Naive thymus-derived CD8-positive, alpha-beta T cell (primary cell): ENCODE measurements at places on chromosomes 6 and 20.

DNA sequence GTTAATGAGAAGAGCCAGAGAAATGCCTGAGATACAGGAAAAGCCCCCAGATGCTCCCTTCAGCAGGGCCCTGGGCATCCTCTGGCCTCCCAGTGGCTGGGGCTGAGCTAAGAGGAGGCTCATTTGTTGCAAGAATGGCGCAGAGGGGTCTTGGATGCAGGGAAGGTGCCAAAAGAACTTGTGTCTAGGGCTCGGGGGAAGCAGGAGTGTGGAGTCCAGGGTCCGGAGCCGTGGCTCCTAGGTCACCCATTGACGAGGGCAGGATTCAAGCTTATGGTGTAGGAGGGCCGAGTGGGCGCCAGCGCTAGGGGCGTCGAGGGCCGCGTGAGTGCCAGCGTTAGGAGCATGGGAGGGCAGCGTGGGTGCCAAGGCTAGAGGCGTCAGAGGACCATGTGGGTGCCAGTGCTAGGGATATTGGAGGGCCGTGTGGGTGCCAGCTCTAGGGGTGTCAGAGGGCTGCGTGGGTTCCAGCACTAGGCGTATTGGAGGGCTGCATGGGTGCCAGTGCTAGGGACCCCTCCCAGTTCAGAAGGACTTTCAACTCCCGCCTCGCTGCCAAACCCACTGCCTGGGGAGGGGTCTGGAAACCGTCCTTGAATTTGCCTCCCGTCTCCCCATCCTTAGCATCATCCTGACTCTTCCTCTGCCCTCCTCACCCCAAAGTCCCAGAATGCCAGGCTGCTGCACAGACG, 250.5 kb upstream of the AFDN start:
- no peaks in the 10 kb centered on the region for H3K36me3 ChIP-seq
- no peak overlapping the region for H3K4me3 ChIP-seq
- no peaks in the 10 kb centered on the region for H3K4me1 ChIP-seq
- H3K27me3 ChIP-seq = peaks cover 48% of the 10 kb centered on the region

GRCh38 chr6:35359744-35360348, 17.5 kb downstream of the PPARD start:
- H3K27ac ChIP-seq = peak overlapping the region; percentile 47
- DNase-seq = no peak
- H3K4me1 ChIP-seq = peaks cover 70% of the 10 kb centered on the region
- H3K27me3 ChIP-seq = no peaks in the 10 kb centered on the region
- peaks cover 71% of the 10 kb centered on the region for H3K36me3 ChIP-seq
- H3K4me3 ChIP-seq = no peak overlapping the region

GRCh38 chr6:11830520-11830919, 51.9 kb upstream of the ADTRP start:
- H3K27ac ChIP-seq = no peak overlapping the region
- no peak for DNase-seq
- no peaks in the 10 kb centered on the region for H3K36me3 ChIP-seq
- no peaks in the 10 kb centered on the region for H3K4me1 ChIP-seq
- H3K27me3 ChIP-seq = peaks cover 3% of the 10 kb centered on the region

DNA sequence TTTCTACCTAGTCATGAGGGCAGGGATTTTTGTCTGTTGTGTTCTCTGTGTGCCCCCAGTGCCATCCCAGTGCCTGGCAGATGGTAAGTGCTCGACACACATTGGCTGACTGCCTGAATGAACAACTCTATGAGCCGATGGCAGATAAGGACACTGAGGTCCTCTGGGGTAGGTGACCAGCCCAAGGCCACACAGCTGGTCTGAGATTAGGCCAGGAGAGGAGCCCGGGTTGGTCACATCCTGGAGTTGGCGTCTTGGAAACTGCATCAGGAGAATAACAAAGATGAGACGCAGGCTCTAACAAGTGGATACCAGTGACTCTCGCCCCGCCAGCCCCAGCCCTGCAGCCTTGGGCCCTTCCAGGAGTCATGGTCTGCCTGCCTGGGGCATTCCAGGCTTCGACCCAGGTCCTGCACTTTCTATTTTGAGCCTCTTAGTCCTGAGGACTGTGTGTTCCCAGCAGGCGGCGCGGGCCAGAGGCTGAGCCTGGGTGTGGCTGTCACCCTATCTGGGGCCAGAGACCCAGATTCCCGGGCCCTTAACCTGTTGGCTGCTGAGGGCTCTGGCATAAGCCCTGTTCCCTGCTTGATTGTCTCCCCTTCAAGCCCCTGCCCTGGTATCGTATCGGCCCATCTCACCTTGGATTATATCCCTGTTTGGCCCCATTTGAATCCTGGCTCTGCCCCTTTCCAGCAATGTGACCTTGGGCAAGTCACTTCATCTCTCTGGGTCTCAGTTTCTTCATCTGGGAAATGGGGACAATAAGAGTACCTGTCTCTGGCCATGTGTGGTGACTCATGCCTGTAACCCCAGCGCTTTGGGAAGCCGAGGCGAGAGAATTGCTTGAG, 88.3 kb downstream of the CEBPB start:
- no peak overlapping the region for H3K4me3 ChIP-seq
- H3K27me3 ChIP-seq = peaks cover 18% of the 10 kb centered on the region
- no peaks in the 10 kb centered on the region for H3K36me3 ChIP-seq

DNA sequence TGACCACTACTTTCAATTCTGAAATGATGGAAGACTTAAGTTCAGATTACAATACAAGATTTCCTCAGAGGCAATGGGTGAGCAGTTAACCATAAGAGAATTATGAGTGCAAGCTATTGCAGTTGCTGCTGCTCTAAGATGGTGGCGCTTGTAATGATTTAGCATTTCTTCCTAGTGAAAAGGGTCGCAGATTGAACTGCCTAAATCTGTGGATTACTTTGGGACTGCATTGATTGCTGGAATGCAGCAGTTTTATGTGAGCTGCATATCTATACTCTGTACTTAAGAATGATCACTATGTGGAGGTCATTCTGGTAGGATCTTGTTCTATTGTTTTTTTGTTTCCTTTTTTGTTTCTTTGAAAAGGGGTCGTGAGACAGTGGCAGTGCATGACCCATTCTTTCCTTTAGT, 5.3 kb downstream of the SCAF8 start:
- no peaks in the 10 kb centered on the region for H3K27me3 ChIP-seq
- DNase-seq = no peak
- peak overlapping the region; percentile 6 for H3K4me3 ChIP-seq
- no peak overlapping the region for H3K27ac ChIP-seq
- peaks cover 91% of the 10 kb centered on the region for H3K4me1 ChIP-seq

- no peaks in the 10 kb centered on the region for H3K27me3 ChIP-seq
- DNase-seq = no peak
- peaks cover 53% of the 10 kb centered on the region for H3K4me1 ChIP-seq
- no peak overlapping the region for H3K4me3 ChIP-seq
- H3K27ac ChIP-seq = no peak overlapping the region
Measured at GRCh38 chr6:44980841-44981240, 347.3 kb upstream of the RUNX2 start.

- H3K36me3 ChIP-seq = peaks cover 67% of the 10 kb centered on the region
- DNase-seq = no peak
- no peaks in the 10 kb centered on the region for H3K27me3 ChIP-seq
- H3K4me3 ChIP-seq = no peak overlapping the region
- H3K27ac ChIP-seq = no peak overlapping the region
- peaks cover 27% of the 10 kb centered on the region for H3K4me1 ChIP-seq
Measured at GRCh38 chr20:51393571-51393970, 148.9 kb downstream of the NFATC2 start.

GRCh38 chr6:135576055-135576454, 78.5 kb upstream of the AHI1 start:
- H3K4me1 ChIP-seq = peaks cover 7% of the 10 kb centered on the region
- no peak overlapping the region for H3K4me3 ChIP-seq
- H3K27me3 ChIP-seq = no peaks in the 10 kb centered on the region
- H3K36me3 ChIP-seq = no peaks in the 10 kb centered on the region
- H3K27ac ChIP-seq = no peak overlapping the region

- H3K4me3 ChIP-seq = no peak overlapping the region
- no peak for DNase-seq
- H3K27ac ChIP-seq = peak overlapping the region; percentile 52
- H3K27me3 ChIP-seq = no peaks in the 10 kb centered on the region
- H3K36me3 ChIP-seq = no peaks in the 10 kb centered on the region
Measured at GRCh38 chr6:16437984-16438383, 199.6 kb downstream of the GMPR start.

- no peak overlapping the region for H3K4me3 ChIP-seq
- H3K27me3 ChIP-seq = peaks cover 65% of the 10 kb centered on the region
Measured at GRCh38 chr20:957544-957943, 41.4 kb upstream of the ANGPT4 start.

DNA sequence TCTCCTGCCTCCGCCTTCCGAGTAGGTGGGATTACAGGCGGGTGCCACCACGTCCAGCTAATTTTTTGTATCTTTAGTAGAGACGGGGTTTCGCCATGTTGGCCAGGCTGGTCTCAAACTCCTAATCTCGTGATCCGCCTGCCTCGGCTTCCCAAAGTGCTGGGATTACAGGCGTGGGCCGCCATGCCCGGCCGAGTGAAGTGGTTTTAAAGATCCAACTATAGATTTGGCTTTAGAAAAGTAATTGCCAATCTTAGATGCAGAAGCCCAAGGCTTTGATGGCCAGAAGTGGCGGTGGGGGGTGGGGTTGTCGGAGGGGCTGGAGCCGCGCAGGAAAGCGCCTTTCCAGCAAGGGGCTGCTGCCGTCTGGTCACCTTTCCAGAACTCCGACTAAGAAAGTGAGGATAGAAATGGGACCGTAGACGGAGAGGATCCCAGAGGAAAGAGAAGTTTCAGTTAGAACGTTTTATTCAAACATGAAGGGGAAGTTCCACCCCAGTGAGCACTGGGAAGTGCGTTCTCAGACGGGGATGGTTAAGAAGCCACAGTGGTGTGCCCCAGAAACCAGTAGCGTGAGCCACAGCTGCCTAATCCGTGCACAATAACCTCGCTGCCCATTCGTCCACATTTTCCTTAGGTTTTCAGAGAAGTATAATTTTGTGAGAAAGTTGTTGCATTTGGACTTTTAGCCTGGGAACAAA, 69.7 kb downstream of the DLL1 start:
- peak overlapping the region; percentile 22 for H3K4me3 ChIP-seq
- H3K36me3 ChIP-seq = no peaks in the 10 kb centered on the region
- peaks cover 20% of the 10 kb centered on the region for H3K4me1 ChIP-seq
- H3K27me3 ChIP-seq = no peaks in the 10 kb centered on the region

DNA sequence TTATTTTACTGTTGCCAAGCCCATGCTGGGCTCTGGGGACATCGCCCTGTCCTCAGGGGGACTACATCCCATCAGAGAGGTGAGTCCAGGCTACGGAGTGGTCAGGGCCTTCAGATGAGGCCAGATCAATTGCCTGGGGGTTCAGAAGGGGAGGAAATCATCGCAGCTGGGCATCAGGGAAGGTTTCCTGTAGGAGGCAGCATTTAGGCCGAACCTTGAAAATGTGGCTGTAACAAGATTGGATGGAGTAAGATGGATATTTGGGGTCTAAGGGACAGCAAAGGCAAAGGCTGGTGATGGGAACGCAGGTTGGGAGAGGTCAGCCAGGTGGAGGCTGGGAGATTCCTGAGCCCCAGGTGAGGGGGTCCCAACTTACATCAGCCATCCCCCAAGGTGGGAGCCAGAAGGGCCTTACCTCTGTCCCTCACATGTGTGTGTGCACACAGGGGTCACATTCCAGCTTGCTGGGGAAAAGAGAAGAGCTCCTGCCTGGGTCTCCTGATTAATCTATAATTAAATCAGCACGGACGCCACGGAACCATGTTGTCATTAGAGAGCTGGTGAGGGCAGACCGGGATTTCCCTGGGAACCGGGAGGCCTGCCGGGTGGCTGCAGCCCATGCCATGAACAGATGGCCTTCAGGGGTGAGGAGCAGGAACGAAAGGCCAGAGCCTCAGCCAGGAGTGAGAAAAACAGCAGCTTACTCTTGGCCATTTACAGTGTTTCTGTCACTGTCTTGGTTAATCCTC, 30.5 kb upstream of the DLGAP4 start:
- no peaks in the 10 kb centered on the region for H3K4me1 ChIP-seq
- DNase-seq = no peak
- H3K27me3 ChIP-seq = peaks cover 11% of the 10 kb centered on the region
- no peaks in the 10 kb centered on the region for H3K36me3 ChIP-seq
- H3K4me3 ChIP-seq = no peak overlapping the region
- H3K27ac ChIP-seq = no peak overlapping the region

- no peak overlapping the region for H3K27ac ChIP-seq
- H3K27me3 ChIP-seq = peaks cover 22% of the 10 kb centered on the region
- DNase-seq = no peak
- no peaks in the 10 kb centered on the region for H3K36me3 ChIP-seq
- no peaks in the 10 kb centered on the region for H3K4me1 ChIP-seq
- no peak overlapping the region for H3K4me3 ChIP-seq
Measured at GRCh38 chr6:34095741-34096140, 50.1 kb downstream of the GRM4 start.

- H3K36me3 ChIP-seq = no peaks in the 10 kb centered on the region
- H3K4me3 ChIP-seq = no peak overlapping the region
- DNase-seq = no peak
- no peaks in the 10 kb centered on the region for H3K4me1 ChIP-seq
- no peak overlapping the region for H3K27ac ChIP-seq
- no peaks in the 10 kb centered on the region for H3K27me3 ChIP-seq
Measured at GRCh38 chr6:147841547-147842148, 333.2 kb downstream of the SAMD5 start.

DNA sequence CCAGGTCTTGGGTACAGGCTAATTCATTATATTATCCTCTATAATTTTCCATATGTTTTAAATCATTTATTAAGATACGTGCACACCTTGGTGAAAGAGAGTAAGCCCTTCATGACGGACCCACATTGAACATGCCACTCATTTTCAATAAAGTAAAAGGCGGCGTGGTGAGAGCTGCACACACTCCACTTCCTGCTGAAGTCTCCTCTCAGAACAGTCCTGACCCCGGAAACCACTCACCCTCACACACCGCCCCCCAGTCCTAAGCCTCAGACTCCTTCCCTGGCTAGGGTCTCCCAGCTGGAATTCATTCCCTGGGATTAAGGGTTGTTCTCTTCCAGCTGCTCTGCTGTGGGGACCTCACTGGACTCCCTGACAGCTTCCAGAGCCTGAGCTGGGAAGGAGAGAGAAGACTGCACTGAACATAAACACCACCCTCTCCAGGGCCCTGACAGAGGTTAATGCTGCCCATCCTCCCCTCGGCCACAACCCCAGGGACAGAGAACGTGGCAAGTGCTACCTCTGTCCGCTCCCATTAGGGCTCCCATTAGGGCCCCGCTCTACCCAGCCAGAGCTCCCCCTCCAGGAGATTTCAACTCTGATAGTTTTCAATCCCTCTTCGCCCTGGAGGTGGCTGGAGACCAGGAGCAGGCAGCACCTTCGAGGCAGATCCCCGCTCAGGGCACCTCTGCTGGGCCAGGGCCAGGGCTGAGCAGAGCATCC, 24.8 kb downstream of the GRM4 start:
- H3K27me3 ChIP-seq = peaks cover 18% of the 10 kb centered on the region
- H3K4me1 ChIP-seq = no peaks in the 10 kb centered on the region
- H3K36me3 ChIP-seq = no peaks in the 10 kb centered on the region

DNA sequence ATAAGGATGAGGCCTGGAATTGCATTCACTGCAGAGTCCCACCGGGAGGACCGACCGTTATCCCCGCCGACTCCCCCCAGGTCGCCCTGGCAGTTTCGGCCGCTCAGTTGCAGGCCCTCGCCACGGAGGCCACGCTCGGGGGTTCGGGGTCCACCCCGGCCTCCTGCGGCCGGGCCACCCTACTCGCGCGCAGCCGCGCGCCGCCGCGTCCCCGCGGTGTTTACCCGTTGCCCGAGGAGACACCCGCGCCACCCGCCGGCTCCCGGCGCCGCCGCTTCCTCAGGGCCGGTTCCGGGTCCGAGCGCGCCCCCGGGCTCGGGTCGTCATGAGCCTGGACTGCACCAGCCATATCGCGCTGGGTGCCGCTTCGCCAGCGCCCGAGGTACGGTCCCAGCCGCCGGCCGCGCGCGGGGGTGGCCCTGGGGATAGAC, at the start of gene CCDC170:
Gene CCDC170 (plus strand): TSS at position 214 of the 431 bp plus-strand sequence. CDS start 112 bp downstream, at position 326.
- peak within 1 kb of the TSS; percentile 36 for H3K4me3 ChIP-seq
- no peaks in the 10 kb centered on the region for H3K36me3 ChIP-seq
- H3K27me3 ChIP-seq = peaks cover 46% of the 10 kb centered on the region
- DNase-seq = no peak
- no peak within 1 kb of the TSS for H3K27ac ChIP-seq
- peaks cover 15% of the 10 kb centered on the region for H3K4me1 ChIP-seq
